ENCODE measurements at places on chromosomes 4 and X. TPM values are rescaled to one million over a fixed set of nuclear protein-coding genes. Genes with fewer than 3 reads are reported as not detected.

Gene UCP1
- not detected for polyA plus RNA-seq

Gene MORC4
- polyA plus RNA-seq, result 31.1 TPM

Gene PPEF2
- polyA plus RNA-seq, result 0.11 TPM

Gene RAB33A
- 1.0 TPM for polyA plus RNA-seq

Gene CT55
- polyA plus RNA-seq, result 0.19 TPM

Gene APOO
- polyA plus RNA-seq, result 43.9 TPM

Gene DNAJB14
- 45.2 TPM for polyA plus RNA-seq

All from left renal pelvis (tissue), 4 donors.